ENCODE measurements at places on chromosomes 7 and 10. TPM values are rescaled to one million over a fixed set of nuclear protein-coding genes. Genes with fewer than 3 reads are reported as not detected.

DNA sequence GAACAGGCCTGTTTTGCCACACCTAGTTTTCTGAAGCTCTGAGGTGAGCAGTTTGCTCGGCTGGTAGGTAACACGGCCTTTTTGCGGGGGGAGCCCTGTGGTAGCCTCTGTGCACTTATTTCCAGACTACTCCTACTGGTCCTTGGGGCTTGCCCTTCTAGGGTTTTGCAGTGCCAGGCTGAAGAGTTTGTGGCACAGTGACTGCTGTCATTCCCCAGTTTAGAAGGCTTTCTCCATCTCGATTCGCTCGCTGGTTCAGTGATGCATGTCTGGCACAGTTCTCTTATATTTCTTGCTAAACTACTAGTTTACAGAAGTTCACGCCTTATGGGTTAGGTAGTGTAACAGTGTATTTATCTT lies 711 bp downstream of the KIF20B start:
- peak overlapping the region; percentile 99 for H3K27ac ChIP-seq
- H3K4me3 ChIP-seq = peak overlapping the region; percentile 96
- H3K27me3 ChIP-seq = no peaks in the 10 kb centered on the region
- peaks cover 52% of the 10 kb centered on the region for H3K4me1 ChIP-seq

DNA sequence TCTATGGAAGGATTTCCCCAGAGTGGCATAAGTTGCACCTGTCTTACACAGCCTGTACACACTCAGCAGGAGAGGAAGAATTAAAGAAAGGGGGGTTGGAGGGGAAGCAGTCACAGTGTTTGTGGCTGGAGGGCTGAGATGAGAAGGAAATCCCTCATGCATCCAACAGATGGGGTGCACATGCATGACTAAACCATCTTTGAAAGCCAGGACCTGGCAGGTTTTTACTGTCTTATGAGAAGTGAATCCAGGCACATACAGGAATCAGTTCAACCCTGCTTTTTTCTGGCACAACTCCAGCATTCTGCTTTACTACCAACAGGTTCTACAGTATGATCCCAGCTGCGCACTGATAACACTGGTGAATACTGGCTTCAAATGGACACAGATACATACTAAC lies 107.7 kb downstream of the CACNA2D1 start:
- DNase-seq = no peak
- no peaks in the 10 kb centered on the region for H3K4me1 ChIP-seq
- no peaks in the 10 kb centered on the region for H3K27me3 ChIP-seq

DNA sequence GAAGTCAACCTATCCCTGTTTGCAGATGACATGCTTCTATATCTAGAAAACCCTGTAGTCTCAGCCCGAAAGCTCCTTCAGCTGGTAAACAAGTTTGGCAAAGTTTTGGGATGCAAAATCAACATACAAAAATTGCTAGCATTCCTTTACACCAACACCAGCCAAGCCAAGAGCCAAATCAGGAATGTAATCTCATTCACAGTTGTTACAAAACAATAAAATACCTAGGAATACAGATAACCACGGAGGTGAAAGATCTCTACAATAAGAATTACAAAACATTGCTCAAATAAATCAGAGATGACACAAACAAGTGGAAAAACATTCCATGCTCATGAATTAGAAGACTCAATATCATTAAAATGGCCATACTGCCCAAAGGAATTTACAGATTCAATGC lies 50.4 kb upstream of the ZNF365 start:
- no peak overlapping the region for H3K27ac ChIP-seq
- H3K36me3 ChIP-seq = no peaks in the 10 kb centered on the region
- peaks cover 24% of the 10 kb centered on the region for H3K27me3 ChIP-seq

GRCh38 chr10:74011770-74012169 lies 13.9 kb downstream of the VCL start:
- peak overlapping the region; percentile 59 for H3K4me3 ChIP-seq
- DNase-seq = no peak
- no peaks in the 10 kb centered on the region for H3K27me3 ChIP-seq
- peaks cover 4% of the 10 kb centered on the region for H3K36me3 ChIP-seq
- peak overlapping the region; percentile 92 for H3K27ac ChIP-seq

DNA sequence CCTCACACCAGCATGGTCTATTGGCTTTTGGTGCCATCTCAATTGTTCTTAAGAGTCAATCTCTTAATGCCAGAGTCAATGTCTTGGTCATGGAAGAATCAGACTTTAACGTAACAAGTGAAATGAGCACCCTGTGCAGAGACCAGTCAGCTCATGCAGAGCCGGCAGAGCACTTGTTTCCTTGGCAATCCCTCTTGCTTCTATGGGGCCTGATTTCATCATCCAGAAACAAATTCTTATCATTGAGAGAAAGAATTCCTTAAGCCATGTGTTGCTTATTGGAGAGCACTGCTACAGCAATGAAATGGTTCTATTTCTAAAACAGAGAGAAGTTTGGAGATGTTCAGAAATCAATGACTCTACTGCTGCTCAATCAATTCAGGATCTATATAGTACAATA lies 212.8 kb downstream of the IPMK start:
- H3K4me1 ChIP-seq = peaks cover 11% of the 10 kb centered on the region
- H3K27me3 ChIP-seq = peaks cover 19% of the 10 kb centered on the region
- DNase-seq = no peak
- H3K4me3 ChIP-seq = no peak overlapping the region

GRCh38 chr7:154409703-154410311 lies 357.6 kb downstream of the DPP6 start:
- H3K36me3 ChIP-seq = no peaks in the 10 kb centered on the region
- H3K4me1 ChIP-seq = no peaks in the 10 kb centered on the region
- no peak for DNase-seq
- no peak overlapping the region for H3K4me3 ChIP-seq
- no peaks in the 10 kb centered on the region for H3K27me3 ChIP-seq
- no peak overlapping the region for H3K27ac ChIP-seq

DNA sequence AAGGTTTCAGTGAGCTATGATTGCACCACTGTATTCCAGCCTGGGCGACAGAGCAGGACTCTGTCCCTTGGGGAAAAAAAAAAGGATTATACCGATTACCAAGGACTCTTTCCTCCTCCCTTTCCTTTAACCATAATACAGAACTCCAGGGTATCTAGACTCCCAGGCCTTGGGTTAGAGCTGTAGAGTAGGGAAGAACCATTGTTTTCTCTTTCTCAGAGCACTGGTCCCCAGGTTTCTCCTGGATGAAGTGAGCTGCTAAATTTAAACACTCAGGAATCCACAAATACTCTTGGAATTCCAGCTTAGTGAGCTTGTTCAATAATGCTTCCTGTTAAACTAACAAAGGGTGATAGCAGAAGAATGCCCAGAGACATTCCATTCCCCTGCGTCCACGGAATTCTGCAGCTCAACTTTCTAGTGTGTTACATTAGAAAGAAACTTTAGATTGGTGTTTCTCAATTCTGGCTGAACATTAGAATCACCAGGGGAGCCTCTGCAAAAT lies 14.6 kb upstream of the RPEL1 start:
- no peaks in the 10 kb centered on the region for H3K27me3 ChIP-seq
- peak overlapping the region; percentile 93 for H3K27ac ChIP-seq
- no peak for DNase-seq
- peaks cover 32% of the 10 kb centered on the region for H3K4me1 ChIP-seq
- no peak overlapping the region for H3K4me3 ChIP-seq

Gene PRF1
- total RNA-seq = not detected

Gene TAS2R40
- total RNA-seq = not detected

Gene PDGFA
- 93.6 TPM for total RNA-seq

Gene MYO1G
- 0.05 TPM for total RNA-seq

Gene SEMA3C
- total RNA-seq = 77.5 TPM
